HFFc6 (cell line): ENCODE measurements at places on chromosomes 5 and 9. TPM values are rescaled to one million over a fixed set of nuclear protein-coding genes. Genes with fewer than 3 reads are reported as not detected.
A peak's percentile ranks its signal among the peaks of the same experiment; 100 is the strongest.

Gene CDC20B
- 0.11 to 0.18 TPM (median 0.13 TPM) in 3 replicates for total RNA-seq

Gene PTGES
- 11.0 to 27.0 TPM (median 13.6 TPM) in 3 replicates for total RNA-seq

Gene GRIA1
- 0.10 to 0.45 TPM (median 0.38 TPM) in 3 replicates for total RNA-seq

Gene TMEM252
- not detected in 3 replicates for total RNA-seq

Gene DOCK2
- 1.4 to 5.3 TPM (median 5.3 TPM) in 3 replicates for total RNA-seq

Gene LYRM7
- 8.1 and 8.9 TPM in 2 replicates for total RNA-seq

Gene AIF1L
- 0.19 to 0.36 TPM (median 0.20 TPM) in 3 replicates for total RNA-seq

GRCh38 chr9:97363661-97364299, 48.1 kb upstream of the TDRD7 start:
- DNase-seq: no peak
- no peaks in the 10 kb centered on the region for H3K4me1 ChIP-seq
- no peak overlapping the region for H3K4me3 ChIP-seq
- H3K27me3 ChIP-seq: peaks cover 18% of the 10 kb centered on the region

DNA sequence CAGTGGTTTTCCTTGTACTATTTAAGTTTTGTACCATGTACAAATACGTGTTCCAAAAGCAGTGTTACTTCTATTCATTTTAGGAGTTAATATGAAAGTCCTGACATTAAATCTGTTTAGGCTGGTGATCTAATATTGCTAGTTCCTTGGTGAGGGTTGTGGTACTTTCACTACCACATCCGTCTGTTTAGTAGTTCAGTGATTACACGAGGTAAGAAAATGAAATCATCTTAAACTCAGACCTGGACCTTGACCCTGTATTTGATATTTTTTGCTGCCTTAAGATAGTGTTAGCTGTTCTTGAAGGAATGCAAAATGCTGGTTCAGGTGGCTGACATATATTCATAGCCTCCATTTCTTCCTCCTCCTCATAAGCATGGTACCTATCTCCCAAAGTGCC, 50.3 kb downstream of the MTAP start:
- no peak for DNase-seq
- H3K36me3 ChIP-seq: peaks cover 66% of the 10 kb centered on the region
- no peak overlapping the region for H3K4me3 ChIP-seq
- H3K4me1 ChIP-seq: peaks cover 48% of the 10 kb centered on the region
- no peaks in the 10 kb centered on the region; the same call in 1 of the 2 replicates for H3K27me3 ChIP-seq

- H3K36me3 ChIP-seq: no peaks in the 10 kb centered on the region
- peaks cover 7% of the 10 kb centered on the region for H3K27me3 ChIP-seq
- no peaks in the 10 kb centered on the region for H3K4me1 ChIP-seq
- no peak for DNase-seq
Measured at GRCh38 chr9:136972335-136972734, 5.0 kb upstream of the PTGDS start.

DNA sequence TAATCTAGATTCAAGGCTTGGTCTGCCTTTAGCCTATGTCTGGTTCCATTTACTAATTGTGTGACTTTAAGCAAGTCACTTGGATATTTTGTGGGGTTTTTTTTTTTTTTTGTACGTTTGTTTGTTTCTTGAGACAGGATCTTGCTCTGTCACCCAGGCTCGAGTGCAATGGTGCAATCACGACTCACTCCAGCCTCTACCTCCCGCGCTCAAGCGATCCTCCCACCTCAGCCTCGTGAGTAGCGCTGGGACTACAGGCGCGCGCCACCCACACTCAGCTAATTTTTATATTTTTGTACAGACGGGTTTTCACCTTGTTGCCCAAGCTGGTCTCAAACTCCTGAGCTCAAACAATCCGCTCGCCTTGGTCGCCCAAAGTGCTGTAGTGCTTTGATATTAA, 1.1 kb upstream of the PFDN1 start:
- H3K4me3 ChIP-seq: no peak overlapping the region; the same call in 1 of the 2 replicates
- H3K36me3 ChIP-seq: peaks cover 9% of the 10 kb centered on the region; the same call in 1 of the 2 replicates
- H3K27ac ChIP-seq: no peak overlapping the region; the same call in 1 of the 2 replicates

- peak overlapping the region; percentile 86 for H3K4me3 ChIP-seq
- H3K36me3 ChIP-seq: no peaks in the 10 kb centered on the region
- H3K27me3 ChIP-seq: peaks cover 4% of the 10 kb centered on the region
- H3K27ac ChIP-seq: peak overlapping the region; percentile 95
Measured at GRCh38 chr5:6158974-6159831, 219.1 kb downstream of the MED10 start.

DNA sequence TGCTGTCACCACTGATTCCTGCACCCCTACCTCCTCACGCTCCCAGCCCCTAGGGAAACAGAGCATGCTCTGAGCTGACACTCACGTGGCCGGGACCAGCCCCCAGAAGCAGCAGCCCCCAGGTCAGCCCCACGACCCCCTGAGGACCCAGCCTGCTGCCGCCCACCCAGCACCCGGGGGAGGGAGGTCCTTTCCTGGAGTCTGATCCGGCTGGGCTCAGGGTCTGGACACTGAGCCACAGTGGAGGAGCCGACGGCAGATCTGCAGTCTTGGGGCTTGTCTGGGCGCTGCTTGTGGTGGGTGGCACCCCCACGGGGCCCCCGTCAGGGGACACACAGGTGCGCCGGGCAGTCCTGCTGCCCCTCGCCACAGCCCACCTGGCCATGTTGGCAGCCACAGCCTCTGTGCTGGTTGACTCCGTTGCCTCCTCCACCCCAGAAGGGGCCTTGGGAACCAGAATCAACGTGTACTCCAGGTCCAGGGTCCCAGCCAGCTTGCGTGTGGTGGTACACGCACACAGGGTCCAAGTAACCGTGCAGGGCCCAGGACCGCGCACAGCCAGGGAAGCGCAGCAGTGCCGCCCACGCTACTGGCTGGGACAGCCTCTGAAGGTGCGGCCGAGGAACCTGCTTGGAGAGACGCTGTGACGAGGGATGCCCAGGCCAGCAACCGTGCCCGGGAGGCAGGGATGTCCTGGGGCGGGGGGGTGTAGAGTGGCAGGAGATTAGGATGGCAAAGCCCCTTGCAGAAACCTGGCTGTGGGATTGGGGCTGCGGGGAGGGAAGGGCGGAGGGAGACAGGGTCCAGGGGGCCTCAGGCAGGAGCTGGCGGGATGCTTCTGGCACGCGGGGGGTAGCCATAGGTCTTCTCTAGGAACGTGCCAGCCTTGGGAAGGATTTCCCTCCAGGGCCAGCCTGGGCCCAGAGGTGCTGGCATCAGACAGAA, 3.5 kb downstream of the DNLZ start:
- no peak overlapping the region; the same call in 1 of the 2 replicates for H3K4me3 ChIP-seq
- no peak for DNase-seq

- peaks cover 20% of the 10 kb centered on the region for H3K4me1 ChIP-seq
- H3K4me3 ChIP-seq: peak overlapping the region; percentile 86
- peak overlapping the region; percentile 68 for H3K27ac ChIP-seq
- H3K27me3 ChIP-seq: peaks cover 19% of the 10 kb centered on the region
Measured at GRCh38 chr5:181215997-181216989, 6.8 kb upstream of the TRIM41 start.

- peaks cover 2% of the 10 kb centered on the region for H3K27me3 ChIP-seq
- peaks cover 15% of the 10 kb centered on the region; the same call in 1 of the 2 replicates for H3K36me3 ChIP-seq
- peak overlapping the region; percentile 98 for H3K27ac ChIP-seq
- H3K4me1 ChIP-seq: peaks cover 65% of the 10 kb centered on the region
Measured at GRCh38 chr5:78638423-78638822, 10.1 kb downstream of the LHFPL2 start.

DNA sequence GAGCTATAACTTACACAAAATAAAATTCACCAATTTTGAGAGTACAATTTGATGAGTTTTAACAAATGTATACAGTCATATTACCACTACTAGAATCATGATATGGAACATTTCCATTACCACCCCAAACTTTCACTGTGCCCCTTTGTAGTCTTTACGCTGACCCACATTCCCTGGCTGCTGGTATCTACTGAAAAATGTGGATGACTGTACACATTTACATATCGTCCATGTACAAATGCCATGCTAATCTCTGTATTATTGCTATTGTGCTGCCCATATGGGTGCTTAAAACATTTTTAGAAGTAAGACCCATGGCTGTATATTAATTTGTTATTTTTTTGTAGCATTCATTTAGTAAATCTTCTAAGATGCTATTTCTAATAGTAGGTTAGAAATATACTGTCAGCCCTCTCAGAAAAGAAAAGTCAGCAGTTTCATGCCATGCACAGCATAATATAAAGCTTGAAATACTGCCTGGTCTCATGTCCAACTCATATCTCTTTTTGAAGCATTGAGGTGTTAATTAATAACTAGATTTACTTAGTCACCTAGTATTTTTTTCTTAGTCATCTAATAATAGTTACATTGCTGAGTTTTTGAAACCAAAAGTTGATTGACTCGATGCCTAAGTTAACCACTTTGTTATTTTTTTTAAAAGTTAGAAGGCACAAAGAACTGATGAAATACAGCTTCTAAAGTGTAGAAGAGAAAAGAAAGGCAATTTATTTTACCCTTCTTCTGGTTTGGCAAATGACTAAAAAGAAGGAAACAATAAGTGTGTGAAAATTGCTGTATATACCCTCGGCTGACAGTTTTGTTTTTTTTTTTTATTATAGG, 188.3 kb upstream of the MEF2C start:
- DNase-seq: no peak
- H3K4me1 ChIP-seq: no peaks in the 10 kb centered on the region
- H3K27ac ChIP-seq: no peak overlapping the region
- H3K36me3 ChIP-seq: no peaks in the 10 kb centered on the region
- no peaks in the 10 kb centered on the region; the same call in 1 of the 2 replicates for H3K27me3 ChIP-seq

GRCh38 chr9:124631326-124631725, 124.1 kb upstream of the NR5A1 start:
- DNase-seq: no peak
- no peak overlapping the region for H3K4me3 ChIP-seq
- no peaks in the 10 kb centered on the region; the same call in 1 of the 2 replicates for H3K36me3 ChIP-seq
- H3K27me3 ChIP-seq: no peaks in the 10 kb centered on the region; the same call in 1 of the 2 replicates

- no peak for DNase-seq
- no peak overlapping the region for H3K27ac ChIP-seq
- peaks cover 40% of the 10 kb centered on the region for H3K4me1 ChIP-seq
- H3K27me3 ChIP-seq: no peaks in the 10 kb centered on the region
- no peak overlapping the region for H3K4me3 ChIP-seq
Measured at GRCh38 chr9:125604196-125604595, 102.8 kb downstream of the MAPKAP1 start.

DNA sequence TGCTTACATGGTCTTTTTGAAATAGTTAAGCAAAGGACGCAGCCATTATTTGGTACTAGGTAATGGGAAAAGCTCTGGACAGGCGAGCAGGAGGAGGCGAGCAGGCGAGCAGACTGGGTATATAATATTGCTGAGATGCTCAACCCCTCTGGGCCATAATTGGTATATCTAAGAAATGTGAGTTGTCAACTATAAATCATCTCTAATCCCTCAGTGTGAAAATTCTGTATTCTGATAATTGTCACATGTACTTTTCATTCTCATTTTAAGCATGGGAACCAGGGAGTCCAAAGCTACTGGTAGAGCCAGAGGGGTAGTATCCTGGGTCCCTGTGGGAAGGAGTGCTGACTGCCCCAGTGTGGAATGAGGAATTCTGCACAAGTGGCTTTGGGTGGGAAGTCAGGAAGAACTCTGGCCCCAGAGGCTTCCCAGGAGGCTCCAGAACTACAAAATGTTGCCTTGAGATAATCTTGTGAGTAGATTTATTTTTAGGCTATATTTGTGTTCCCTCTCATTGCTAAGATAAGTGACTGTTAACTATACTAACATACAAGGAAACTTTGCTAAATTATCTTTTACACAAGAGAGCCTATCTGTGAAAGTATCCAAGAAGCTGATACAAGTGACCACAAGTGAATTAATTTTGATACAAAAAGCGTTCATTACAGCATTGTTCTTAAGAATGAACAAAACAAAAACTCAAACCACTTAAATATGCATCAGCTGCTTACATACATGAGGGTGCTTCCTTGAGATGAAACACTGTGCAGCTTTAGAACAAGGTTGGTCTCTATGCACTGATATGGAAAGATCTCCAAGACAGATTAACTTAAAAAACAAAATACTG, 70.5 kb upstream of the TNFAIP8 start:
- H3K4me3 ChIP-seq: no peak overlapping the region
- peaks cover 55% of the 10 kb centered on the region for H3K4me1 ChIP-seq
- H3K27me3 ChIP-seq: no peaks in the 10 kb centered on the region; the same call in 1 of the 2 replicates

- H3K27ac ChIP-seq: no peak overlapping the region
- no peaks in the 10 kb centered on the region for H3K27me3 ChIP-seq
- H3K36me3 ChIP-seq: no peaks in the 10 kb centered on the region
- no peak for DNase-seq
- H3K4me1 ChIP-seq: no peaks in the 10 kb centered on the region
Measured at GRCh38 chr5:86814315-86814714, 196.6 kb downstream of the COX7C start.

GRCh38 chr5:34957857-34958690, 28.7 kb downstream of the DNAJC21 start:
- H3K27ac ChIP-seq: no peak overlapping the region
- H3K4me1 ChIP-seq: peaks cover 14% of the 10 kb centered on the region
- peak; percentile 40 for DNase-seq
- H3K36me3 ChIP-seq: peaks cover 6% of the 10 kb centered on the region
- H3K4me3 ChIP-seq: no peak overlapping the region
- no peaks in the 10 kb centered on the region; the same call in 1 of the 2 replicates for H3K27me3 ChIP-seq

DNA sequence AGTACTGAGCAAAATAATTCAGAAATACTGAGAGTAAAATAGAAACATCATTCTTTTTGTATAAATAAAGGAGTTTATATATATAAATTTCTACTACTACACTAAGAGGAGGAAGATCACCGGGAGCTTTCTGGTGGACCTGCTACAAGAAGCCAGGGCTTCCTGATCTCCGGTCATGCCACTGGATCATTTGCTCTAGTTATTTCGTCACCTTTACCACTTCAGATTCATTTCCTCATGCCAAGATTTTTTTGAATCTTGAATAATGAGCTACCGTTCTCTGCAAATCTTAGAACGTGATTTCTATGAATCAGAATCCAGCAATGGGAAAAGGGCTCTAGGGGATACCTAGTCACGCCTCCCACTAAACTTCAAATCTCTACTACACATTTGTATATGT, 51.9 kb upstream of the TBC1D9B start:
- H3K36me3 ChIP-seq: no peaks in the 10 kb centered on the region
- no peak for DNase-seq
- no peaks in the 10 kb centered on the region for H3K4me1 ChIP-seq
- no peak overlapping the region for H3K27ac ChIP-seq
- peaks cover 8% of the 10 kb centered on the region for H3K27me3 ChIP-seq

- no peak overlapping the region for H3K27ac ChIP-seq
- H3K36me3 ChIP-seq: peaks cover 35% of the 10 kb centered on the region
- H3K4me3 ChIP-seq: no peak overlapping the region
- peaks cover 1% of the 10 kb centered on the region for H3K27me3 ChIP-seq
Measured at GRCh38 chr9:94827584-94828304, 101.2 kb downstream of the AOPEP start.

- peaks cover 83% of the 10 kb centered on the region for H3K4me1 ChIP-seq
- H3K36me3 ChIP-seq: no peaks in the 10 kb centered on the region
- peaks cover 3% of the 10 kb centered on the region; the same call in 1 of the 2 replicates for H3K27me3 ChIP-seq
- peak overlapping the region; percentile 44 for H3K4me3 ChIP-seq
- peak overlapping the region; percentile 70 for H3K27ac ChIP-seq
Measured at GRCh38 chr5:53249529-53250200, 140.1 kb upstream of the MOCS2 start.
